ENCODE measurements at places on chromosomes 7 and 10.

- DNase-seq, result no peak
- H3K36me3 ChIP-seq, result no peaks in the 10 kb centered on the region
- no peaks in the 10 kb centered on the region for H3K4me1 ChIP-seq
Observed at GRCh38 chr7:28818996-28819395, 139.1 kb downstream of the TRIL start.

DNA sequence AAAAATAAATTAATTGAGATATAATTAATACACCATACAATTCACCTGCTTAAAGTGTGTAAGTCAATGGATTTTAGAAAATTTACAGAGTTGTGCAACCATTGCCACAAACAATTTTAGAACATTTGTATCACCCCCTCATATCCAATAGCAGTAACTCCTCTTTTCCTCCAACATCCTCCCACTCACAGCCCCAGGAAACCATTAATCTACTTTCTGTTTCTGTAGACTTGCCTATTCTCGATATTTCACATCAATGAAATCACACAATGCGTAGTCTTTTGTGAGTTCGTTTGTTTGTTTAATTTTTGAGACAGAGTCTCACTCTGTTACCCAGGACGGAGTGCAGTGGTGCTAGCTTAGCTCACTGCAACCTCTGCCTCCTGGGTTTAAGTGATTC, 13.7 kb upstream of the HERC4 start:
- H3K4me1 ChIP-seq, result peaks cover 13% of the 10 kb centered on the region
- H3K4me3 ChIP-seq, result no peak overlapping the region
- no peaks in the 10 kb centered on the region for H3K27me3 ChIP-seq
- no peaks in the 10 kb centered on the region for H3K36me3 ChIP-seq

DNA sequence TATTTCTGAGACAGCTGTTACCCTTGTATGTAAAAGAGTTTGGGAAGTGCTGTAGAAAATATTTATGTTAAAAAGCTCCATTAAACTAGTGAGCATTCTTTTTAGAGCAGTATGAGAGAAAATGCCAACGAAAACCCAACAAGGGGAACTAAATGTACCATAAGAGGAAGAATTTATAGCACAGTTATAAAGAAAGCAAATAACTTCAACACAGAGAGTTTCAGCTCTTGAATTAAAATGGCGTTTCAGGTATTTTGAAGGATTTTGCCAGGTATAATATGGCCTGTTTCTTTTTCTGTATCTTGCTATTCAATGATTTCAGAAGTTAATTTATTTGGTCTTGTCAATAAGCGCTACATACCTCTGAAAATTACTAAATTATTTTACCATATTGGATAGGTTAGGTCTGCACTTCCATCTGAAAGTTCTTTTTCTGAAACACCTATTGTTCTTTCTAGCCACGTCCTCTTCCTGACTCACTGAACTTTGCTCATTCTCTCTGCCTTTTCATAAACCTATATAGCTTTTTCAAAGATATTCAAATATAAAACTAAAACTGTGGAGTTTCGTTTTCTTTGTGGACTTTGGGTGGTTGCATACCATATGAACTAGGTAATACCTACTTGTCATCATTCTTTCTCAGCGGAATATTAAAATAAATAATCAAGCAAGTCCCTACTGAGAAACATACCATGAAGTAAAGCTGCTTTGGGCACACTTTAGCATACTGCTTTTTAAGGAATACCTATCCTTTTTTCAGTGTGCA, 136.1 kb downstream of the SEMA3A start:
- no peak overlapping the region for H3K4me3 ChIP-seq
- H3K36me3 ChIP-seq, result peaks cover 4% of the 10 kb centered on the region
- H3K27me3 ChIP-seq, result peaks cover 2% of the 10 kb centered on the region
- peaks cover 17% of the 10 kb centered on the region for H3K4me1 ChIP-seq

GRCh38 chr10:91389636-91390512, 20.3 kb upstream of the HECTD2 start:
- no peak for DNase-seq
- peaks cover 3% of the 10 kb centered on the region for H3K4me1 ChIP-seq
- H3K27ac ChIP-seq, result no peak overlapping the region
- no peaks in the 10 kb centered on the region for H3K36me3 ChIP-seq
- no peak overlapping the region for H3K4me3 ChIP-seq
- H3K27me3 ChIP-seq, result peaks cover 1% of the 10 kb centered on the region

- H3K4me3 ChIP-seq, result no peak overlapping the region
- no peak for DNase-seq
- H3K4me1 ChIP-seq, result peaks cover under 1% of the 10 kb centered on the region
- H3K36me3 ChIP-seq, result no peaks in the 10 kb centered on the region
- H3K27ac ChIP-seq, result no peak overlapping the region
Observed at GRCh38 chr10:51204066-51204465, 129.8 kb downstream of the PRKG1 start.

DNA sequence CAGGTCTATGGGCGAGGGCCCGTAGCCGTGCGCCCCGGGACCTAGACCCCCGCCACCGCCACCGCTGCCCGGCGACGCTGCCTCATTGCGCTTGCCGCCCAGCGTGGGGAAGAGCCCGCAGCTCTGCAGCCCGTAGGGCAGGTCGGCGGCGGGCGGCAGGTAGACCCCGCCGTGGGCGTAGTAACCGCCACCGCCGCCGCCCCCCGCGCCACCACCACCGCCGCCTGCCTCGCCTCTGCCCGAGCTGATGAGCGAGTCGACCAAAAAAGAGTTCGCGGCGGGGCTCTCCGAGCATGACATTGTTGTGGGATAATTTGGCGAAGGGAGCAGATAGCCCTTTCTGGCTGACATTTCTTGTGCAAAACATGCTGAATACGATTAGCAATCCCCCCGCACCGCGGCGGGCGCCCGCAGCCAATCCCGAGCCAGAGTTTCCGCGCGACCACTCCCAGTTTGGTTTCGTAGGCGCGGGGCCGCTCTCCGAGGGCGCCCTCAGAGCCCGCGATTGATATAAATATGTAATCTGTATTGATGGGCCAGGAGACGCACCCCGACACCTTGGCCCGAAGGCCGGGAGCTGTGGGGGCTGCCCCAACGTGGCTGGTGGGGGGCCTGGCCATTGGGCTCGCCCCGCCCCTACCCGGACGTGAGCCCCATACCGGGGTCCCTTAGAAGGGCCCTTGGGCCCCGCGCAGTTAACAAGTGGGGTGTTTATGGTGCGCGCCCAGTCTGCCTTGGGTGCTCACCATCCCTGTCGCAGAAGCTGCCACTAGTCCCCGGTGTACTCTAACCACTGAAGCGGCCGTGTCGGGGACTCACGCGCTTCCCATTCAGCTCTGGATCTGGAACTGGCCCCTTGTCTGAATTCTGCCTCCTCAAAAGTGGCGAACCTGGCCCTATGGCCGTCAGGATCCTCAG, at the start of gene HOXA10:
Gene HOXA10, minus strand, starts transcription at position 365 of the 918 bp plus-strand sequence. Its CDS starts 14 bp downstream, at position 351.
- H3K4me1 ChIP-seq, result peaks cover 31% of the 10 kb centered on the region
- H3K4me3 ChIP-seq, result no peak within 1 kb of the TSS
- no peaks in the 10 kb centered on the region for H3K36me3 ChIP-seq

GRCh38 chr10:31413325-31413724, 94.3 kb downstream of the ZEB1 start:
- H3K27ac ChIP-seq, result no peak overlapping the region
- H3K27me3 ChIP-seq, result peaks cover 4% of the 10 kb centered on the region
- H3K36me3 ChIP-seq, result peaks cover 7% of the 10 kb centered on the region
- no peak overlapping the region for H3K4me3 ChIP-seq

DNA sequence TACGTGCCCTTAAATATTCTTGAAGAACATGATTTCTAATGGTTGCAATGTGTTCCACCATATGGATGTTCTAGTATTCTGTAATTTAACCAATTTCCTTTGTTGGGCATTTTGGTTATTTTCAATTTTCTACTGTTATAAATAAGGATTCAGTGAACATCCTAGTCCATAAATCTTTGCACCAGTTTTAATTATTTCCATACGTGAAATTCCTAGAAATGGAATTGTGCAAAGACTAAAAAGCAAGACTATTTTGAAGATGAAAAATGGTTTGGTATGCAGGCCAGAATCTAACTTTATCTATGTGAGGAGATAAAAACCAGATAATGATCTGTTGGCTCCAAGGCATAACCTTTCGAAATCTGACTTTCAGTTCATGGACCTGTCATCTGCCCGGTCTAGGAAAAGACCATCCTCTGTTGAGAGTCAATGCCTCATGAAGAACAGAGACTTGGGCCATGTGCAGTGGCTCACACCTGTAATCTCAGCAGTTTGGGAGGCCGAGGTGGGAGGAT, 633.2 kb upstream of the NRP1 start:
- H3K27ac ChIP-seq, result no peak overlapping the region
- H3K27me3 ChIP-seq, result peaks cover 2% of the 10 kb centered on the region
- H3K4me1 ChIP-seq, result no peaks in the 10 kb centered on the region
- no peak for DNase-seq
- H3K4me3 ChIP-seq, result no peak overlapping the region

DNA sequence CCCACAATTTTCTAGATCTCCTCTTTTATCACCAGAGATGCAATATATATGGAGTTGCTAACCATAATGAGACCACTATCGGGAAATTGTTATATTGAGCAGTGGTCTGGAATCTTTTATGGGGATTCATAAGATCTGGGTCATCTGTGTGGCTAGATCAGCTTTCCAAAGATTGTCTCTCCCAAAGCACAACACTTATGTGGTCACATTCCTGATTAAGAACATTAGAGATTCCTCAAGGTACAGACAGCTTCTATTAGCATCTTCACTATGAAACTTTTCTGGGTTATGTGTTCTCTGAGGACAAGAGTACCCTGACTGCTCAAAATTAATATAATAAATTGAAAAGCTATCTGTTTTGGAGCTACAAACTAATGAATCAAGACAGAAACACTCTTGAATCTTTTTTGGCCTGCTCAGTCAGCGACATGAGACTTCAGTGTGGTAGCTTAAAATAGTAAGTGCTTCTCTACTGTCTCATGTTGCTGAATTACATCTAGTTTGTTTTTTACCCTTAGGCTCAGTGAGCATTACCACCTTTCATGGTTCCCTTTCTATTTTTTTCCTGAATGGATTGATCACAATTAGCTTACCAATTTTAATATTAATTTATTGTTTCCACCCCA, 42.6 kb upstream of the STRIP2 start:
- H3K4me3 ChIP-seq, result no peak overlapping the region
- peaks cover 3% of the 10 kb centered on the region for H3K27me3 ChIP-seq
- H3K36me3 ChIP-seq, result no peaks in the 10 kb centered on the region
- DNase-seq, result no peak
- H3K4me1 ChIP-seq, result no peaks in the 10 kb centered on the region

DNA sequence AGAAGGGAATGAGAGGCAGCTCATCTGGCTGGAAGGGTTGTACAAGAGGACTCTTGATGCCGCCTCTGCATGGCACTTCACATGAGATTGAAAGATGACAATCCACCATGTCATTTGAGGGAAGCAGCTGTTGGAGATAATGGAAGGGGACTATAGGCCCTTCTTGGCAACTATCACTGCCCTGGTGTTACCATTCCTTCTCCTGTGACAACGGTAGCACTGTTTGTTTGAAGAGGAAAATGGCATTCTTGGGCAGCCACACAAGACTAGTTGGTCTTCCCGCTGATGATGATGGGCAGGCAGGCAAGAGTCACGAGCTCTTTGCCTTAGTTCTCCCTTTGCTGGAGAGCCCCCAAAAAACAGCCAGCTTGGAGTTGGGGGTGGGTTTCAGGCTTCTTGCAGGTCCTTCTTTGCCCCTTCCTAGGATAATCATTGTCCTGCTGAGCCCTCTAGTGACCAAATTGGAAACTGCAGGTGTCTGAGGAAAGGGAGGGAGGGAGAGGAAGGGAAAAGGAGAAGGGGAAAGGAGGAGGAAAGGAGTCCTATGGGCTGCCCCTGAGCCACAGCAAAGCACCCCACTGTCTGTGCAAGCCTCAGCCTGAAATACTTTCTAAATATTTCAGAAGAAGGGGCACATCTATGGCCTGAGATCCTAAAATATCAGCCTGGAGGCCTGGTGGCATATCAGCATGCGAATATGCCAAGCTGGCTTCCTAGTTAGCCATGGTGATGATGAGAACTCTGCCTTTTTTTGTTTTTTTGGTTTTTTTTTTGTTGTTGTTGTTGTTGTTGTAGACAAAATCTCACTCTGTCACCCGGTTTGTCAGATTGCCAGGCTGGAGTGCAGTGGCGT, 165.6 kb upstream of the KMT2E start:
- no peaks in the 10 kb centered on the region for H3K36me3 ChIP-seq
- H3K27me3 ChIP-seq, result peaks cover 4% of the 10 kb centered on the region
- no peaks in the 10 kb centered on the region for H3K4me1 ChIP-seq
- no peak overlapping the region for H3K27ac ChIP-seq
- no peak overlapping the region for H3K4me3 ChIP-seq

DNA sequence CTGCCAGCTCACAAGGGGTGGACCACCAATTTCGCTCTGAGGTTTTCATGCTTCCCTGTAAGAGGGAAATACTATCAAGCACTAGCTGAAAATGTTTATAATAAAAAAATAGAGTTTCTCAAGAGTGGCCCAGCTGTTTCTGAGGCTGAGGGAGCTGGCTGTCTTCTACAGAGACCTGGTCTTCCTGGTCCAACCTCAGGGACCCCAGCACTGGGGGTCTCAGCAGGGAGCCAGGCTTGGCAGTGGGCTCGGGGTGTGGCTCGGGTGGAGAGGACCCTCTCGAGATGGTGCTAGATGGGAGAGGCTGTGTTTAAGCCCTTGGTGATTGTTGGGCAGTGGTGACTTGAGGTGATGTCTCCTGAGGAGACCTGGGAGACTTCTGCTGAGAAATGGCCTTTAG, 87.3 kb upstream of the SHH start:
- no peak overlapping the region for H3K4me3 ChIP-seq
- no peaks in the 10 kb centered on the region for H3K4me1 ChIP-seq
- peaks cover 5% of the 10 kb centered on the region for H3K36me3 ChIP-seq
- DNase-seq, result no peak

DNA sequence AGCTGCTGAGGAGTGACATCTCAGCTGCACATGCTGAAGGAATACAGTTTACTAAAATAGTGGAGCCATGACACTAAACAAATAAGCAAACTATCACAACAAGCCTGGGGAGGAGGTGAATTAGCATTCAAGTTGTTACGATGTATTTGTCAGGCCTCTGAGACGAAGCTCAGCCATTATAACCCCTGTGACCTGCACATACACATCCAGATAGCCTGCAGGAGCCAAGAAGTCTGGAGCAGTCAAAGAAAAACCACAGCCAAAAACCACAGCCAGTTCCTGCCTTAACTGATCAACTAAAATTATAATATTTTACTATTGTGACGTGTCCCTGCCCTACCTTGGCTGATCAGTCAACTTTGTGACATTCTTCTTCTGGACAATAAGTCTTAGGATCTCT, 68.6 kb downstream of the NSUN6 start:
- H3K4me1 ChIP-seq, result no peaks in the 10 kb centered on the region
- H3K36me3 ChIP-seq, result peaks cover 18% of the 10 kb centered on the region
- no peak overlapping the region for H3K4me3 ChIP-seq
- no peak overlapping the region for H3K27ac ChIP-seq

- no peak for DNase-seq
- peaks cover 19% of the 10 kb centered on the region for H3K4me1 ChIP-seq
- no peak overlapping the region for H3K27ac ChIP-seq
Observed at GRCh38 chr10:35884657-35885071, 242.6 kb upstream of the FZD8 start.

DNA sequence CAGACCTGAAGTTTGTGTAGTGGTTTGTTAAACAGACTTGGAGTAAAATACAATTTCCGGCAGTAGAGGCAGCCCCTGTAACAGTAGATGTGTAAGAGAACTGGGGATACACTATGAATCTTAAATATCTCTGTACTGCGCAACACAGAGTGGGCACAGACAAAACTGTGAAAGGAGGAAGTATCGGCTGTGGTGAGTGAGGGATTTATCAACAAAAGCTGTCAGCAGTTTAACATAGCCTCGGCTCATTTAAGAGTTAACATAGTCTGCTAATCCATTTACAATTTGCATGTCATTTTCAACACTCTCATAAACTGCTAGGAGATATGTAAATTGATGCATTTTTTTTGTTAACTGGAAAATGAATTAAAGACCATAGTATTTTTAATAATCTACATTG, 225.2 kb downstream of the ZWINT start:
- no peaks in the 10 kb centered on the region for H3K36me3 ChIP-seq
- H3K4me3 ChIP-seq, result no peak overlapping the region
- no peaks in the 10 kb centered on the region for H3K27me3 ChIP-seq
- H3K4me1 ChIP-seq, result no peaks in the 10 kb centered on the region

All from endothelial cell (in vitro differentiated cells).